ENCODE measurements at places on chromosomes 7 and 10.

DNA sequence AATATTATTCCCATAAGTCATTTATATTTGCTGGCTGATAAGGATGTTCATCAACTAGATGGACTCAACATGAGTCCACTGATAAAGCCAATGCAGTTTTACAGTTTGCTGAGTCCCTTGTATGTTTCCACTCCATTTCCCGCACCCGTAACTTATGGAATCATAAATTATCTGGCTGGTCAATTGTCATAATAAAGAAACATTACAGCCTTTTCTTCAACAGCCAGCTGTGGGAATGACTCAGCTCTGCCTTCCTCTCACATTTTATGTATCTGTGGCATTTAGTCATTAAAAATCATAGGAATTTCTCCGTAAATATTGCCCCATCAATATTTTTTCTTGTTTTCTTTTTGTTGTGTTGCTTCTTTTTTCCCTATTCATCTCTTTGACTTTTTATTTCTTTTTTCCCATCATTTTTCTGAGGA lies 22.3 kb upstream of the TMEM26 start:
- no peak for DNase-seq

DNA sequence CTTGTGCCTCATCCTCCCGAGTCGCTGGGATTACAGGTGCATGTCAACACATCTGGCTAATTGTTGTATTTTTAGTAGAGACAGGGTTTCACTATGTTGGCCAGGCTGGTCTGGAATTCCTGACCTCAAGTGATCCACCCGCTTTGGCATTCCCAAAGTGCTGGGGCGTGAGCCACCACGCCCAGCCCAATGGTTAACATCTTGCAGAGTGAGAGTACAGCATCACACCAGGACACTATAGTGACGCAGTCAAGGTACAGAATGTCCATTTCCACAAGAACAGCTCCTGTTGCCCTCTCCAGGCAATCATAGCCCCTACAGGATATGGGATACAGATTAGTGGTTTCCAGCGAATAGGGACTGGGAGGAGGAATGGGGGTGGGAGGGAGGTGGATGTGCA lies 34.0 kb downstream of the MYO1G start:
- DNase-seq, result no peak

DNA sequence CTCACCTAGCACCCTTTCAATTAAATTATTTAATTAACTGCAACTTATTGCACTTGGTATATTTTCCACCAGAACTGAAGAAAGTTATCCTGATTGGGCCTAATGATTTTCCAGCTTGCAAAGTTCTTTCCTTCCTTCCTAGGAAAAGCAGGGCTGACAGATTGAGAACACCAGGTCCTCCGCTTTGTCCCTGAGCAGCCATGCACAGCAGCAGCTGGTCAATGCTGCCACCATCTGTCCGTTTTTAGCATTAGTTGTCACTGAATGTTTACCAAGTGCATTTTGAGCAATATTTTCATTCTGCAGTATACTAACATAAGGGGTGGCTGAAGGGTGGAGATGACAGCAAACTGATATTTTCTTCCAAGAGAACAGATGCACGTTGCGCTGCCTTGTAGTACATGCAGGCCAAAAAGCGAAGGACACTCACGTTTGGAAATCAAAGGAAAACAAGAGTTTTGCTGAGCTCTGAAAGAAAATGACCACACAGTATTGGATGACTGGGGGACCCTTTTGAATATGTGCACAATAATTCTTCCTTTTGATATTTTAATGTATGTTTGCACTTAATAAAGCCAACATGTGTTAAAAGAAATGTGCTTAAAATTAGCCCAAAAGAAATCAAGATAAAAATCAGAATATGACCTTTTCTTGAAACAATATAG lies 248.8 kb upstream of the PTN start:
- no peak for DNase-seq

GRCh38 chr7:112806156-112806555 lies 16.0 kb upstream of the TMEM168 start:
- no peak for DNase-seq

- DNase-seq, result no peak
Measured at GRCh38 chr10:115409347-115409746, 316.2 kb downstream of the ATRNL1 start.

GRCh38 chr7:99446096-99446495 lies 7.4 kb downstream of the CPSF4 start:
- DNase-seq, result no peak

GRCh38 chr10:61478621-61479312 lies 25.6 kb upstream of the TMEM26 start:
- no peak for DNase-seq

DNA sequence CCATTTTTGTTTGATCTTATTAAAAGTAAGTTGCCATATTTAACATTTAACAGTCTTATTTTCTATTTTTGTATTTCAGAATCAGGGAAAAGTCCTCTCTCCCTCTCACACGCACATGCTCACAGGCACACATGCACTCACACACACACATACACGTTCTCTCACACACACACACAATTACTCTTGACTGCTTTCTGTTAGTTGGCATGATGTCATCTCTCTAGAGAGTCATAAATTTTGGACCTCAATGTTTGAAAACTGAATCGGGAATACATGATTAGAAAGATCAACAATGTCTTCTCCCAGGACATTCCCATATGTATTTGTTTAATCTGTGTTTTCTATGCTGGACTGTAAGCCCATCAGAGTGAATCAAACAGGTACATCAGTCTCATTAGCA lies 165.7 kb upstream of the AHR start:
- no peak for DNase-seq

GRCh38 chr10:78214955-78215354 lies 181.3 kb downstream of the RPS24 start:
- DNase-seq, result no peak

DNA sequence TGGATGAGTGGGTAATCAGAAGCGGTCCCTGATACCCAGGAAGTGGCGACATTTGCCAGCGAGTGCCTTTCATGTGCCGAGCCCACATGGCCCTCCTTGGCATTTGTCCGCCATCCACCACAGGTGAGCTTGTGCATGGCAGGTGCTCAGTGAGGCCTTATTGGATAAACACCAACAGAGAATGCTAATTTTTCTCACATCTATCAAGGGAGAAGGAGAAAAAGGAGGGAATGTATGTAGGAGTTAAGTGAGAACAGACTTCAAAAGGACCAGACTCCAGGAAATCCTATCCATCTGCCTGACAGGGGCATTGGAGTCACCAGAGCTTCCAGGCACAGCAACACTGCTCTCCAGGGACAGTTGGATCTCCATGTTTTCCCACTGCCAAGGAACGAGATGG lies 143.5 kb upstream of the ZMIZ1 start:
- DNase-seq, result no peak

- no peak for DNase-seq
Measured at GRCh38 chr10:110840225-110840922, 31.4 kb upstream of the PDCD4 start.

DNA sequence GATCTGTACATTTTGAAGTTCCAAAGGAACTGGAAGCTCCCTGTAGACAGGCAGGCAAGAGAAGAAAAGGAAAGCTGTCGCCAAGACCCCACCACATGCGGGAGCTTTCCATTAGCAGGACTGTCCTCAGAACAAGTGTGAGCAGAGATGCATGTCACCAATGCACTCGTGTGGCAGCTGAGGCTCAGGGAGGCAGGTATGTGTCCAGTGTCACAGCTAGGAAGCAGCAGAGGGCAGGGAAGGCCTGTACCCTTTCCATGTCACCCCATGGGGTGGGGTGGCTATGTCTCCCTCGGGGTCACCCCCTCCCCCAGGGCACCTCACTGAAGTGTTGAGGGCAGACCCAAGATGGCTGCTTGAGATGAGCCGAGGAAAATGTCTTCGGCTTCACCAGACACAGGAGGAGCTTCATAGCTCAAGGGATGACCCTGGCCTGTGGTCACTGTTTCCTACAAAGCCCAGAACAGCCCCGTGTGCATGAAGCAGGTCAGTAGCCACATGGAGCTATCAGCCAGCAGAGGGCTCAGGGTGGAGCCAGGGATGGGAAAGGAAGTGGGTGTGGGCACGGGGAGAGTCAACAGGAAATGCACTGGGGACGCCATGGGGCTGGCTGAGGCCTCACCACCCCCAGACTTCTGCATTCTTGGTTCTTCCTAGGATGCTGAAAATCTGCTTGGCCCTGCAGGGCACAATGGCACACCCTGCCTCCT lies 96.6 kb downstream of the FAM53B start:
- DNase-seq, result peak; percentile 55

- no peak for DNase-seq
Measured at GRCh38 chr7:4733936-4734528, 41.4 kb upstream of the AP5Z1 start.

GRCh38 chr7:103715376-103716120 lies 269.5 kb upstream of the SLC26A5 start:
- DNase-seq, result no peak

DNA sequence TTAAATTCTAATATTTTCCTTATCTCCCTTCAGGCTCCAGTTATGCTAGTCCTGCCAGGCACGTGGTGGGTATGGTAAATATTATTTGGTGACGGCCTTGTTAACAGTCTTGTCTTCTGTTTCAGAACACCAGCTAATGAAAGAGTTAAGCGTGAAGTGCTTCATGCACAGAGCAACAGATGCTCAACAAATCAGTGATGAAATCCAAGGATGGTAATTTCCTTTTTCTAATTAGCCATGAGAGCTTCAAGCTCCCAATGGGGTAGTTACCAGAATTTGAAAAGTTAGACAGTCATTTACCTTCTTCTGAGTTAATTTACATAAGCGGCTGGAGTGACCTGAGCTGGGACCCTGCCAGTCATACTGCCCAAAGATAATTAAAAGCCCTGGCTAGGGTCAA lies 1.9 kb upstream of the OTUD1 start:
- no peak for DNase-seq

GRCh38 chr10:61975391-61975932 lies 74.0 kb downstream of the ARID5B start:
- no peak for DNase-seq

GRCh38 chr7:68122801-68123200 lies 1126.2 kb downstream of the TYW1 start:
- no peak for DNase-seq

DNA sequence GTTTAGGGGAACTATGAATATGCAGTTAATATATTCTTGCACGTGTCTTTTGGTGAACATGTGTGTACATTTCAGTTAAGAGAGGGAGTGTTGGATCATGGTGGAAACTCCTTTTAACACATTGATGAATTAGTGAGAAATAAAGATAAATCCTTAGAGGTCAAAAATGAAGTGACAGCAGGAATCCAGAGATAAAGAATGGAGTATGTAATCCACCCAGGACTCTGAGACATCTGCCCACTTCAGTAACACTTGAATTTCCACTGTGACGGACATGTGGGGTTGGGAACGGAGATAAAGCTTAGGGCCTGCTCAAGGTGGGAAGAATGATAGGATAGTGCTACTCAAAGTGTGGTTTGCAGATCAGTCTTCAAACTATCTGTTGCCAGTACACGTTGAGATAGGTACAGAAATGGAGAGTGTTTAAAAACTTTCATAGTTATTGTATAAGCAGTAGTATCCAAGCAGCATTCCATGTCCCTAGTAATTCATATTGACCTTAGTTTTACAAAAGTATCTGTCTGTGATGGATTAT lies 6.6 kb upstream of the RELN start:
- DNase-seq, result no peak

GRCh38 chr10:96333101-96333500 lies 25.7 kb downstream of the OPALIN start:
- no peak for DNase-seq

DNA sequence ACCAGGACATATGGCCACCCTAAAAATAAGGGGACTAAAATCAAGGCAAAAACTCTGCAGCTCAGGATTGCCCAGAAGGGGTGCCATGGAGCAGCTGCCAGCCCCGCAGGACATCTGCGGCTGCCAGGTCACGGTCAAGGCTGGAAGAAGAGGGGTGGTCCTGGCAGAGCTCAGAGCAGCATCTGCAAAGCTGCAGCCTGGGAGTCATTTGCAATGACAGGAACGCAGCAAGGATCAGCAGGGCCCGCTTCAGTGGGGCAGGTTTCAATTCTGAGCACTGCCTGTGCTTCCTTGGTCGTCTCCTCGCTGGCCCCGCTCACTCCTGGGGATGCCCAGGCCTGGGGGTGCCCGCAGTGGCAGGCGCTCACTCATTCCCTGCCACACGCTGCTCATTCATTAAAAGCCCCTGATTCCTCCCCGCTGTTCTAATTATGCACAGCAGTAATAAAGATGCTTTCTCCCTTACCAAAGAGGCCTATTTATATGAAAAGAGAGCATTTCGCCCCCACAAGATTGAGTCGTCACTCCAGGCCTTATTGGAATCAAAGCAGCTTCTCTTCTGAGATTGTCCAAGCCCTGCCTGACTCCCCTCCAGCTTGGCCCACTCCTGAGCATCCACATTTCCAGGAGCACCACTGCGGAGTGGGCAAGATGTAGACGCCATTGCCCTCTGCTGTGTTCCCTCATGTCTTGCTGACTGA lies 4.6 kb downstream of the HSPA12A start:
- no peak for DNase-seq

DNA sequence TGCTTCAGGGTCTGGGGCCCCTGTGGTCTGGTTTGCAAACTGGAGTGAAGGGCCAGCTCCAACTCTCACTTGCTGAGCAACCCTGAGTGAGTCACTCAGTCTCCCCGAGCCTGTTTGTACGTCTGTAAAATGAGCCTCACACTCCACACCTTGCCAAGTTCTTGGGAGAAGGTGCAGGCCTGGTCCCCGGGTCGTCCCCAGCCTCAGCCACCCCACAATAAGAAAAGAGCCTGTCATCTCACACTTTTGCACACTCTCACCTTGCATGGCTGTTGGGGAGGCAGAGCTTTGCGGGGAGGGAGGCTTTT lies 5.2 kb downstream of the GRIFIN start:
- DNase-seq, result no peak

GRCh38 chr10:80489371-80490112 lies 35.4 kb downstream of the TSPAN14 start:
- no peak for DNase-seq

DNA sequence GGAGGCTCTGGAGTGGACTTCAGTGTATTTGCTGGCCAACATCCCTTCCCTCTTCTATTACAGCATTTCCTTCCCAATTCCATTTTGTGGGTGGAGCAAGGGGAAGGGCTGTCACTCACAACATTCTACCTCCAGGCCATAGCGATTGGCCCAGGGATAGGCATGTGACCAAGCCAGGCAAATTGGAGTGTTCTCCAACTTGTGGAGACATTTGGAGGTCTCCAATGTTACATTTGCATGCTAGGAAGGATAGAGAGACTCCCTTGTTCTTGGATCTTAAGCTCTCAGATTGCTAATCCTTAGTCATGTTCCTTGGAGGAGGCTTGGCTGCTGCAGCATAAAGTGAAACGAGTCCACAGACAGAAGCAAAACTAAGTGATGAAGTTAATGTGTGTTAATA lies 95.6 kb upstream of the KIF5B start:
- DNase-seq, result no peak

DNA sequence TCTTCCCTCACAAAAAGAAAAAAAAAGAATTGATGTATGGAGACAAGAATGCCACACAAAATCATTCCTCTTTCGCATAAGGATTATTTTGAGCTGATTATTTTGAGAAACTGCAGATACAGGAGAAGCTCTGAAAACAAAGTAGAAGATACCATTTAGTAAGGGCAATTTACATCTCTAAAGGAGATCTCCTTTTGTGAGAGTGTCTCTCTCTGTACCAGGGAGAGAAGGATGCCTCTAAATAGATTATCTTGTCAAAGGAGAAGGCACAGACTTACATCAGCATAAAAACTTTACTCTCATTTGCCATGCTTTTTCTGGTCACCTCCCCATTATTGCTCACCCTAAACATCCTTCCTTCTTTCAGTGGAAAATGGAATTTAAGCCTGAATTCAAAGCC lies 747.9 kb upstream of the COBL start:
- DNase-seq, result no peak

GRCh38 chr10:104259999-104260774 lies 5.5 kb downstream of the GSTO1 start:
- no peak for DNase-seq

GRCh38 chr10:33129141-33129995 lies 171.3 kb upstream of the ITGB1 start:
- no peak for DNase-seq

- no peak for DNase-seq
Measured at GRCh38 chr10:131822013-131822691, 78.7 kb upstream of the PPP2R2D start.
